GM13977 (cell line): ENCODE measurements at places on chromosomes 1 and 21.

GRCh38 chr1:14945132-14946010, 208.2 kb upstream of the TMEM51 start:
- no peak for DNase-seq

- DNase-seq: no peak
Observed at GRCh38 chr1:192830595-192831246, 21.9 kb downstream of the RGS2 start.

GRCh38 chr1:162908780-162909179, 47.8 kb upstream of the CCDC190 start:
- no peak for DNase-seq

DNA sequence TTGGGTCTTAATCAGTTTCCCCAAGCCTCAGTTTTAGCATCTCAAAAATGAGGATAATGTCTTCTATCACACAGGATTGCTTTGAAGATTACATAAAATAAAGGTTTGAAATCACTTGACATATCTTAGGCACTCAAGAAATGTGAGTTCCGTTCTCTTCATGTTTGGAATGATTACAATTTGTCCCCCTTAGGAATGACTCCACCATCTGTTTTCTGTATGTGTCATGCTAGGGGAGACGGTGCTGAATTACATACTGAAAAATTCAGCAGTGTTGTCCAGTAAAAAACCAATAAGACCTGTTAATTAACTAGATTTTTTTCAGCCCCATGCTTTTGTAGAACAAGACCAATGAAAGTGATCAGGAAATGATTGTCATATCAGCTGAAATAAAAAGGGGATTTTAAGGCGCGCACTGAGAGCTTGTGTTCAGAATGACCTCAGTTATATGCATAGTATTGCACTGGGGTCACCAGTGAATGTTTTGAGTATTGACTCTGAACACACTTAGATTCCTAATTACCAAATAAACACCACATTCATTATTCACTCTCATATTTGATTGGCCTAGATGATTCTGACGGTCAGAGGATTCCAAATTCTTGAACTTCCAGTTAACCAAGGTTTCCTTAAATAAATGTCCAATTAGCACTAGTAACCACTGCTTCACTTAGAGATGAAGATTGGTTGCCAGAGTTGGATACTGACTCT, 114.5 kb upstream of the KCNK2 start:
- no peak for DNase-seq

DNA sequence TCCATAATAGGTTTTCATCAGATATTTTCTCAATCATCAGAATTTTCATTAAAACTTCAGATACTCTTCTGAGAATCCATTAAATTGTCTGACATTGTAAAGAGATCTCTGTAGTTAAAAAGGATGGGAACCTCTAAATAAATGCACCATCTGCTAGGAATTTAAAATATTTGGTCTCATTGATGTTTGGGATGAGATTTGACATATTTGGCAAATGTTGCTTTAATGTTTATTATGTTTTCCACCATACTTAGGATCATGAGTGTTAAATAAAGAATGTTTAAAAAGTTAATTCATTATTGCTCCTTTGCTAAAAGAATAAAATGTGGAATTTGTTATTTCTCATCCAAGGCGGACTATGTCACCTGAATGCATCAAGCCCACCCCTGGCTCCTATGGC, 85.5 kb upstream of the VANGL1 start:
- DNase-seq: no peak

GRCh38 chr1:42142894-42143675, 10.1 kb upstream of the GUCA2B start:
- DNase-seq: peak; percentile 18

- no peak for DNase-seq
Observed at GRCh38 chr1:30929944-30930525, 21.5 kb upstream of the SDC3 start.

- no peak for DNase-seq
Observed at GRCh38 chr1:179103999-179104398, 22.1 kb downstream of the TOR3A start.

DNA sequence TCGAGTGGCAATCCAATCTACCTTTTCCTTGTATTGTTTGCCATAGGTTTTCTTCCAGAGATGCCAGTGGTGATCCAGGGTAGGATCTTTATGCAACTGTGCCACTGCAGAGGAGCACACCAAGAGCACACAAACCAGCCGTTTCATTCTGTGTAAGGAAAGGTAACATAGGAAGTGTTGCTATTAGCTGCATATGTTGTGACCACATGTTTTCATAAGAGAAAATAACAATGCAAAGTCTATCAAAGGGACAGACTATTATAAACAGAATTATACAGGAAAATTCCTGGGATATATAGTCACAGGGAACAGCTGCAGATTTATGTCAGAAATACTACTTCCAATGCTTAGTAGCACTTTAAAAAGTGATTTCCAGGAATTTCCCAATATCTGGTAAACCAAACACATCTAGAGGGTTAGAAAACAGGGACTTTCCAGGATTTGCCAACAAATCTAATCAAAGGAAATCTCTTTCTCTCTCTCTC, 919 bp downstream of the CTSS start:
- DNase-seq: no peak

DNA sequence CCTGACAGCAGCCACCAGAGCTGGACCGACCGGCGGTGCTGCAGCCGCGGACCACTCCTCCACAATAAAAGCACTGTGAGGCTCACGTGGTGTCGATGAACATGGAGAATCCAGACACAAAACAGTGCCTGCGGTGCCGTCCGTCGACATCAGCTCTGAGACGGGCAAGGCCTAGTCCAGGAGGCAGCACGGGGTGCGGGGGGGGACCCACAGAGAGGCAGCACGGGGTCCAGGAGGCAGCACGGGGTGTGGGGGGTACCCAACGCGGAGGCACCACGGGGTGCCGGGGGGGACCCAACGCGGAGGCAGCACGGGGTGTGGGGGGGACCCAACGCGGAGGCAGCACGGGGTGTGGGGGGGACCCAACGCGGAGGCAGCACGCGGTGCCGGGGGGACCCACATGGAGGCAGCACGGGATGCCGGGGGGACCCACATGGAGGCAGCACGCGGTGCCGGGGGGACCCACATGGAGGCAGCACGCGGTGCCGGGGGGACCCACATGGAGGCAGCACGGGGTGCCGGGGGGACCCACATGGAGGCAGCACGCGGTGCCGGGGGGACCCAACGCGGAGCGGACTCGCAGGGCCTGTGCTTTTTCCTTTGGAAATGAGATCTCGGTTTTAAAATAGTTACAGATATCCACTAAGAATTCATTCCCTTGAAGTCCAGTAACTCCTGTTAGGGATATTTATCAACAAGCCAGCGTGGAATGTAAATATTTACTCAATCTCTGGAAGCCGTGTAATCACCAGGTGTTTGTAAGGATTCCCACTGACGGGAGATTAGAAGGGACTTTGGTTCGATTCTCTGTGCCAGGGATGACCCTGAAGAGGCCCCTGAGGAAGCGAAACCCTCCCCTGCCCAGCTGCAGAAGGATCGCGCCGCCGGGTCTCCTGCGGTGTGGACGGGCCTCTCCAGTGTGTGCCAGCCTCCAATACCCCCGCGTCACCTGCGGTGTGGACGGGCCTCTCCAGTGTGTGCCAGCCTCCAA, 52.1 kb downstream of the COL6A1 start:
- DNase-seq: no peak

DNA sequence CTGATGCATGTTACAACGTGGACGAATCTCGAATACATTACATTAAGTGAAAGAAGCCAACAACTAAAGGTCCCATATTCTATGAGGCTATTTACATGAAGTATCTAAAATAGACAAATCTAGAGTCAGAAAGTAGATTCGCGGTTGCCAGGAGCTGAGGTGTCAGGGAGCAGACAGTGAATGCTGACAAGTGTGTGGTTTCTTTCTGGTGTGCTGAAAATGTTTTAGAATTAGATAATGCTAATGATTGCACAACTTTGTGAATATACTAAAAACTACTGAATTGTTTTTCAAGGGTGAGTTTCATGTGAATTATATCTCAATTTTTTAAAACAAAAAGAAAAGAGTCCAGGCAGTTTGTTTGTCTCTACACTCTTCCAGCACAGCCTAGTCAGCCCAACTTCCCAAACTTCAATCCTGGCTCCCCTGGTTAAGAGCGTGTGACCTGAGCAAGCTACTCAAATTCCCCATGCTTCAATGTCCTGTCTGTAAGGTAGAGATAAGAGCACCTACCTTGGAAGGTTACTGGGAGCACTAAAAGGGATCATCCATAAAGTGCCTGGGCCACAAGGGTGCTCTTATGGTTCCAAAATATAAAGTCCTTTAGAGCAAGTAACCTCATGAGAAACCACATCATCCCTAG, 20.9 kb downstream of the HLCS start:
- no peak for DNase-seq

GRCh38 chr1:66932291-66932690, 7.5 kb downstream of the MIER1 start:
- DNase-seq: no peak

DNA sequence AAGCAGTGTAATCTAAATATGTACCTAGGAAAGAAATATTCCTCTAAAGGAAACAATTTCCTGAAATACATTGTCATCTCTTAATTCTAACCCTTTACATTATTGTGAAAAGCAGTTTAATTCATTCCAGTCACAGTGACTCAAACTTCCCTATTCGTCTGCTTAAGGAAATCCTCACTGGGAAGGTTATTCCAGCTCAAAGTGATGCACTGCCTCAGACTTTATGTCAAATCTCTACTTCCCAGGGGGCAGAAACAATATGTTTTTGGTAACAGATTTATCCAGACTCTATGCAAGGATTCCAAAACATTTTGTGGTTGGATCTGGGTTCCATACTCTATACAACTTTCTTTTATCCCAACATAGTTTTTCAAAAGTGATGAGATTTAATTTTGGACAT, 145.2 kb downstream of the NTMT2 start:
- DNase-seq: no peak

DNA sequence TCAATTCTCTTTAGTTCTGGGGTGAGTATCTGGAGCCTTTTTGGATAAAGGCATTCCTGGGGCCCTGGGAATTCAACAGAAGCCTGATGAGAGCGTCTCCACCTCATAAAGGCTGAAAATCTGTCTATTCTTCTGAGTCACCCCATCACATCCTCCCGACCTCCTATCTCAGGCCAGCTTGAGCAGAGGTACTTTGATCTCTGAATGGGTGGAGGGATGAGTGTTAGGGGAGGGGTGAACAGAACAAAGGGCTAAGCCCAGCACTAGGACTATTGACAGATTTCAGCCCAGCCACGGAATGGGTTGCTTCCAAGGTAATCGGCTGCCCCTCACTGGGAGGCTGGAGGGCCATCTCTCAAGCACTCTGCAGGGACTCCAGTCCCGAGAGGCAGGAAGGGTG, 2.5 kb upstream of the MYBPH start:
- no peak for DNase-seq

- DNase-seq: no peak
Observed at GRCh38 chr1:110150330-110151174, at the start of gene SLC6A17. SLC6A17 (plus strand) TSS chr1:110150494; CDS start chr1:110166930, 16,436 bp downstream.

GRCh38 chr1:105632342-105633196, 1423.9 kb upstream of the PRMT6 start:
- DNase-seq: peak; percentile 8

- DNase-seq: no peak
Observed at GRCh38 chr1:160264795-160265307, 2.5 kb upstream of the DCAF8 start.

- DNase-seq: no peak
Observed at GRCh38 chr1:195580988-195581387, 1027.3 kb downstream of the KCNT2 start.

DNA sequence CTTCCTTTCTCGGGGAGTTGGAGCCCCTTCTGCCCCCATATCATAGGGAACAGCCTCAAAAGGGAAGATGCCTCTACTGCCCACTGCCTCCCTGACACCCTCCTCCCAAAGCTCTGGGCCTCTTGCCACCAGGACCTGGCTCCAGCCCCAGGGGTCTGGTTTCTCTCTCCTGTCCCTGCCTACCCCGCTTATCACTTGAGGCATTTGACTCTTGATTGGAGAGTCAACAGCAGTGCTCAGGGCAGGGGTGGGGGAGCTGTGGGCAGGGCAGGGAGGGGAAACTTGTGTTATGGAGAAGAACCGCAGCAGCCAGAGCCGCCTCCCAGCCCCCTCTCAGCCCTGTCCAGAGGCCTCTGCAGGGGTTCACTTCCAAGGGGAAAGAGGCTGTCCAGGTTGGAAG, 573 bp downstream of the TRIM63 start:
- DNase-seq: no peak

DNA sequence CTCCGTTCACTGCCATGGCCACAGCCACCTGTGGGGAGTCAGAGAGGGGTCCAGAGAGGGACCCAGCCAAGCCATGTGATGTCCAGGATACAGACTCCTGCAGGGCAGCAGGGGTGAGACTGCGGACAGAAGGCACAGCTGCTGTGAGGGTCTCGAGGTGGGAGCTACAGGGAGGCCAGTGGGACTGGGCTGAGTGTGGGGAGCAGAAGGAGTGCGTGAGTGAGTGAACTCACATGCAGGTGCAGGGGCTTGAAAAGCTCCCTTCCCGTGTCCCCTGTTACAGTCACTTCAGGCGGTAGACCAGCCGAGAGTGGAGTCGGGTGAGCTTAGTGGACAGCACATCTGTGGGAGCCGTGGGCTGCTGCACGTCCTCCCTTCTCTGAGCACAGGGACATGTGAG, 42.4 kb downstream of the S100B start:
- DNase-seq: no peak

DNA sequence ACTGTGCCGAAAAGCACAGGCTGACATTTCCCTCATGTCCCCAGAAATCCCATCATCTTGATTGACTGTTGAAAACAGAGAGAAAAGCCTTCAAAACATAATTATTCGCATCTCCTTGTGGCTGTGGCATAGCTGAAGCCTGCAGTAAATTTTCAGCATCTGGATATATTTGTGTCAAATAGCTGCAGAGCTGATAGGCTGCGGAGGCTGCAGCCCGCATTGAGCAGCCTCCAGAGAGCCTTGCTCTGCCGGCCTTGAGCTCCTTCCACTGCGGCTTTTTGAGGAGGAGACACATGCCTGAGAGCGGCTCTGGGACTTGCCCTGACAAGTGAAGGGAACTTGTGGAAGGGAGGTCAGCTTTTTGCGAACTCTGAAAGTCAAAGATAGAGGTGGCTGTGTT, 144.7 kb downstream of the RYR2 start:
- no peak for DNase-seq

DNA sequence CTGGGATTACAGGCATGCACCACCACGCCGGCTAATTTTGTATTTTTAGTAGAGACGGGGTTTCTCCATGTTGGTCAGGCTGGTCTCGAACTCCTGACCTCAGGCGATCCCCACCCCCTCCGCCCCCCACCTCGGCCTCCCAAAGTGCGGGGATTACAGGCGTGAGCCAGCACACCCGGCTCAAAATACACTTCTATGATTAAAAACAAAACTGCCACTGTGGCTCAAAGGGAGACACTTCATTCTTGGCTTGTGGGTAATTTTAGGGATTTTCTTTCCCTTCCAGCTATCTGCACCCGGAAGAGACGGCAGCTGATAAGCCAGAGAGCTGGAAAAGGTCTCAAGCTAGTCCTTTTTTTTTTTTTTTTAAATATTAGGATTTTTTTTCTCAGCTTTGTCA, 24.5 kb downstream of the TMPRSS2 start:
- DNase-seq: no peak
